Esophagus squamous epithelium (tissue), 5 donors: ENCODE measurements at places on chromosomes 5 and 9.

DNA sequence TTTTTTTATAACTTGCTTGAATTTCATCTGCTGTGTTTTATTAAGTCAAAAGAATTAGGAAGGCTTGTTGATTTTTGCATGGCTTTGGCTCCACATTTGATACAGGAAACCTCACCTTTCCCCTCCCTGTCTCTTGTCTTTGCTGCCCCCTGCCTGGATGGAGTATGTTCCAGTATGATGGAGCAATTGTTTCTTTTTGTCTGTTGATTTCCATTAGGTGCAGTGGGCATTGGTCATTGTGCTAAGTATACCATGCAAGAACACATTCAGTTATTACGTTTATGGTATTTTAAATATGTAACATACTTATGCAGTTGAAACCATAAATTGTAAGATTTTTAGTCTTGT, 19.6 kb downstream of the TJP2 start:
- no peak for DNase-seq

- DNase-seq, result no peak
Observed at GRCh38 chr5:118808441-118808840, 179.9 kb downstream of the DTWD2 start.

GRCh38 chr9:124764774-124765438, 6.2 kb downstream of the NR6A1 start:
- no peak for DNase-seq

GRCh38 chr9:87725356-87725899, 491 bp upstream of the CTSL start:
- DNase-seq, result no peak

GRCh38 chr5:172855597-172856292, 21.7 kb downstream of the ERGIC1 start:
- no peak for DNase-seq

DNA sequence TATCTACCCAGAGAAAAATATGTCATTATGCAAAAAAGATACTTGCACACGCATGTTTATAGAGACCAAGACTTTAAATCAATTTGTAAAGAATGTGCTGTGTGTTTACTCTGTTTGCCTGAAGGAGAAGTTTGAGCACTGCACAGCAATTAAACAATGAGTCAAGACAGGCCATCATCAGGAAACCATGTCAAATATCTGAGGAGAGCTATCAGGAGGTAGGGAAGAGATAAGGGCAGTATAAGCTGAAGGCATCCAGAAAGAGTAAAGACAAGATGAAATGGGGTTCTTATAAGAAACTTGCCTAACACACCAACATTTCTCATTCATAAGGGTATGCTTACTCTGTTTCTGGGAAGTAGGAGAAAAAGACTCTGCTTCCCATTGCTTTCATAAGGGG, 405.8 kb upstream of the PTGER4 start:
- no peak for DNase-seq

GRCh38 chr9:12748016-12748415, 26.8 kb upstream of the LURAP1L start:
- no peak for DNase-seq

DNA sequence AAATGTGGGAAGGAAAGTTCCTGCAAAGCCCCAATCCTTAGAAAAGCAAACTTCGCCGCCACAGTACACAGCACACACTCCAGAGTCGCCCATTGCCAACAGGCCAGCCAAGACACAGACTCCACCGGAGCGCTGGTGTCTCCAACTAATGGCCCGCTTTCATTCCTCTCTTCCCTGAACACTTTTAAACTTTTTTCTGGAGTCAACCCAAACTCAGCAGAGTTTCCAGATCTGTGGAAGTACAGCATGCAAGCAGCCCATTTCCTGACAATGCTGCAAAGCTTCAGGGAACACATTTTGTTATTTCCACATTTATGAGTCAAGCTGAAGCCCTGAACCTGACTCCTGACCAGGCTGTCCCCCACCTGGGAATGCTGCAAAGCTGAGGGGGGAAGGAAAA, 351.9 kb downstream of the NFIB start:
- DNase-seq, result no peak

DNA sequence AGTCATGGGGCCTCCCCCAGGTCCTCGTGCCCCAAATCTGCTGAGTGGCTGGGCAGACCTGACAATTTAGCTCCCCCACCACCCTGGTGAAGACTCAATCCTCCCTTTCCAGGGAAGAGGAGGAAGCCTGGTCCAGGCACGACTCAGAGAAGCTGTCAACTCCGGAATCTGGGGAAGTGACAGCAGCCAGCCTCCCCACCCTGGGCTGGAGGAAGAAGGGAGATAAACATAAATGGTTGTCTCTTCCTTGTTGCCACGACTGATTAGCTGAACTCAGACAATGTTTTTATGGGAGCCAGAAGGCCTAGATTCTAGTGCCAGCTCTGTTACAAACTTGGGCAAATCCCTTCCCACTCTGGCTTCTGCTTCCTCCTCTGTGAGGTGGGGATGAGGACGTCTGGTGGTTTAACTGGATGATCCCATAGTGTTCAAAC, 15.4 kb downstream of the CCDC69 start:
- DNase-seq, result no peak

DNA sequence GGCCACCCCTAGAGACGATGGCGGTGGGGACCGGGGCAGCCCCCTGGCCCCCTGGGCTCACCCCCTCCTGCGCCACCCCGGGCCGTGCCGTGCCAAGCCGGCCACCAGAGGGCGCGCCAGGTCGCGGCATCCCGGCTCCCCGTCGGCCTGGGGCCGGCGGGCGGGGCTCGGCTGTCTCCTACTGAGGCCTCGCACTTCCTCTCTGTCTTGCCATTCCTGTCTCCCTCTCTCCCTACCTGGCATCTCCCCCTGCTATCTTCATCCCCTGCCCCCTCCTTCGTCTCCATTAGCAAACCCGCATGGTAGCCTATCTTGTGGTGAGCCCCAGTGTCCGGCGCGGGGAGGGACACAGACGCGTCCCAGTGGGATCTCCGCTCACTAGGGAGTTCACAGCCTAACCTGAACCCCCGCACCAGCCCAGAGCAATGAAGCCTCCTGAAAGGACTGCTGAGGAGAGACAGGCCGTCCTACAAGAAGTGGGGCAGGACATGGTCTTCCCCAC, 29.8 kb upstream of the FABP6 start:
- DNase-seq, result peak; percentile 12

- no peak for DNase-seq
Observed at GRCh38 chr5:150211156-150212030, 21.5 kb downstream of the SLC6A7 start.

- DNase-seq, result no peak
Observed at GRCh38 chr5:115180165-115180709, 10.5 kb upstream of the TRIM36 start.

DNA sequence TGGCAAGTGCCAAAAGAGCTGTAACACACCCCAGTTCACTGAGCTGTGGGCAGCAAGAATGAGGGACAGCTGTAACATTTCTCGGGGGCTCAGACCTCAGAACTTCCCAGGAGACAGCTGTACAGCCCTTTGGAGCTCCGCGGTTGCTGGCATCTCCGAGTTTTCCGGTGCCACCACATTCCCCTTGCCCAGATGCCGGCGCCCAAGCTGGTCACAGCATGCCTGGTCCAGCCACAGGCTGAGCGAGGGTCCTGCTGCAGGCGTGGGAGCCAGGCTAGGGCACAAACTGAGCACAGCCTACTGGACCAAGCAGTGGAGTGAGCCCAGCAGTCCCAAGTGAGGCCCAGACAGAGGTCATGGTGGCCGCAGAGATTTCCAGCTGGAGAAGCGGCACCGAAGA, 797.7 kb upstream of the EDIL3 start:
- no peak for DNase-seq

DNA sequence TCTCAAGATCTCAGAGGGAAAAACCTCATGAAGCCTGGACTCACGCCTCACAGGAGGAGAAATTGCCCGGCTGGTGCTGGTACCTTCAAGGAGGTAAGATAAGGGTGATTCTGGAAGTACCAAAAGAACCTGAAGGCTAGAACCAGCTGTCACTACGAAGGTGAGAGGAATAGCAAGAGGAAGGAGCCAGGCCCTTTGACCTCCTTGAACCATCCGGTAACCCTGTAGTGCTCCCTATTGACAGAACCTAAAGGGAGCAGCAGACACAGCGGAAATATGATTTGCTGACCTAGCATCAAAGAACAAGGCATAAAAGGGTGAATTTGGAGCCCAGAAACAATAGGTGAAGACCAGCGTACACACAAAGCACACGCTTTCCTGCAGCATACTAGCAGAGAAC, 92.2 kb downstream of the DOCK8 start:
- DNase-seq, result no peak

DNA sequence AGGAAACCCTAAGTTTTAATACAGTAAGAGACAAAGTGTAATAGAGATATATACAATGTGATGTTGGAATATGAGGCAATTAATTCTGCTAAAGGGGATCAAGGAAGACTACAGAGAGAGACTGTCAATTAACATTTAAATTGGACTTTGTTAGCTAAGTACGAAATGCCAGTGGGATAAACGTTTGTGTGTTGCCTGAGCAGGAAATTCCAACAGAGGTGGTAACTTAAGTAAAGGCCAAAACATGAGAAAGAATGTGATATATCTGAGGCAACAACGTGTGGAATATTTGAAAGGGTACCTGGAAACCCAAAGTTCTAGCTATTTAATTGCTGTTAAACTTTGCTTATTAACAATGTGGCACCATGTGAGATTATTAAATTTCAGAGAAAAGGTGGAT, 1666.9 kb upstream of the WWC1 start:
- DNase-seq, result no peak

- DNase-seq, result no peak
Observed at GRCh38 chr5:26763215-26763614, 275.2 kb downstream of the CDH9 start.

DNA sequence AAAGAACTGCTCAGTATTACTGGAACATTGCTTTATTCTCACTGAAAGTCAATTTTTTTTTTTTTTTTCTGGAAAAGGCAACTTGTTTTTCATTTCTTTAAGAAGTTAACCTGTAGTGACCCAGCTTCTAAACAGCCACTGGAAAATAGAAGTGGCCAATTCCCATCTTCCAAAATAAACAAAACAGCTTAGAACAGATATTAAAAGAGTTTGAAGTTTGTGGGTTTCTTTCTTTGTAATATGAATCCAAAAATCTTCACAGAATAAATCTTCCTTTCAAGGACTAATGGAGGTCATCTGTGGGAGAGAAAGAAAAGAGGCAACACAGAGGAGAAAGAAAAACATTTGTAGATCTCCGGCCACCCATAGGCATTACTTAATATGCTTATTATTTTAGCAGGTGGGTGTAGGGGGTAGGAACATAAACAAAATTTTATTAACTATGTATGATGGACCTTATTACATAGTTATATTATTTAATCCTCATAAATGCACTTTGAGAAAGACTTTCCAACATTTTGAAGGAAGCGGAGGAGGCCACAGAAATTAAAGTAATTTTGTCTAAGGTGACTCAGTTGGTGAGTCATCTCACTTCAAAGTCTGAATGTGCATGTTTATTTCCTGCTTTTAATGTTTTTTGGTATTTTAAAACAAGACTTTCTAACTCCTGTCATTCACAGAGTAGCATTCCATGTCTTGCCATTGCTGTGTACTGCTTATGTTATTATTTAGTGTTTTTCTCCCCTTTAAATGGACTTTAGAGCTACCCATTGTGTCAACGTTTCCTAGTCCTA, 1791.8 kb upstream of the WWC1 start:
- no peak for DNase-seq

DNA sequence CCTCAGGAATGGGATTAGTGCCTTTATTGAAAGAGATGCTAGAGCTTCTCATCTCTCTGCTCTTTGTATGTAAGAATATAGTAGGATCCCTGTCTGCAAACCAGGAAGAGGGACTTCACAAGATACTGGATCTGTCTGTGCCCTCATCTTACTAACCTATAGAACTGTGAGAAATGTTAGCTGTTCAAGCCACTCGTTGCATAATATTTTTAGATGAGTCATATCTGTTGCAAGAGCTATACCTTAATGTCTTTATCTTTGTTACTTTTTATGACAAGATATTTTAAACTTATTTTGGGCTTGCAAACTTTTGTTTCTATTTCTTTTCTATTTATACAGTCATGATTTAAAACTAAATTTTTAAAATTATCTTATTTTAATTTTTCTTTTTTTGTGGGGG, 1296.8 kb upstream of the CDH6 start:
- DNase-seq, result no peak

DNA sequence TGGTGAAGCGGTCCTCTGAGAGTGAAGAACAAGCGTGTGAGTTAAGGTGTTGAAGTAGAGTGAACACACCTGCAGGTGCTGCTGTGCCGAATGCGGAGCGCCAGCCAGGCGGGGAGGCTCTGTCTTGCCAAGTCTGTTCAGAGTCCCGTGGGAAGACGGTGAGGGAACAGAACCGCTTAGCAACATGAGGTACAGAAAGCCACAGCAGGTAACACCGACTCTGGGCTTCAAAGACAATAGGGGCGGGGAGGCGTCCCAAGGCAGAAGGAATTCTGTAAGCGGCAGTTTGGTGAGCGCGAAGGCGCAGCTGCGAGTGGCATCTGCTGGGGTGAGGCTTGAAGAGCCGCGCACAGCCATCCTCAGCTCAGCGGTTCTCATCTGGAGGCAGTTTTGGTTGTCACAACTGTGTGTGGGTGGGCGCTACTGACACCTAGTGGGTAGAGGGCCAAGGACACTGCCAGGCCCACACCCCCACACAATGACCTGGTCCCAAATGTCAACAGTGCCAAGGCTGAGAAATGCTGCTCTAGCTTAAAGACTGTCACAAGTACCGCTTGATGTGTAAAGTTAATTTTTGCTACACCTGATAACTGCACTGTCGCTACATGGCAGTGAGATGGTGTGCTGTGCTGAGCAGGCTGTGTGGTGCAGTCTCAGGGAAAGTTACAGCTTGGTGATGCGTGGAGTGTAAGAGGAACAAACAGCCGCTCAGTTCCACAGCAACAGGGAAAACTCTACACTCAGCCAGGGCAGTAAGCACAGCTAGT, 67.4 kb upstream of the TBC1D9B start:
- no peak for DNase-seq

DNA sequence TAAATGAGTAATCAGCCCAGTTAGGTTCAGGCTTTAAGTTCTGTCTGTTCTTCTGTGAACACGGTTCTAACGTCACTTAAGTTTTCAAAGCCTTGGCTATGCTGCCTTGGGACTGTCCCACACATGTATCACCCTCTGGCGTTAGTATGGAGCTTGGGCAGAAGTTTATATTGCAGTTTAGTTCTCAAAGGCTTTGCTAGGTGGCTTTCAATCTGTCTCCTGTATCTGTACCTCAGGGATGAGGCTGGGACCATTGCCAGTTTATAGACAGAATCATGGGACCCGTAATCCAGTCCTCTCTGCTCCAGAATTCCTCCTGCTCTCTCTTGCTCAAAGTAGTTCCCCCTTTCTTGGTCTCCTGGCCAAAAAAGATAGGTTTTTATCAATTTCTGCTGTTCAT, 12.1 kb downstream of the C9orf40 start:
- no peak for DNase-seq

DNA sequence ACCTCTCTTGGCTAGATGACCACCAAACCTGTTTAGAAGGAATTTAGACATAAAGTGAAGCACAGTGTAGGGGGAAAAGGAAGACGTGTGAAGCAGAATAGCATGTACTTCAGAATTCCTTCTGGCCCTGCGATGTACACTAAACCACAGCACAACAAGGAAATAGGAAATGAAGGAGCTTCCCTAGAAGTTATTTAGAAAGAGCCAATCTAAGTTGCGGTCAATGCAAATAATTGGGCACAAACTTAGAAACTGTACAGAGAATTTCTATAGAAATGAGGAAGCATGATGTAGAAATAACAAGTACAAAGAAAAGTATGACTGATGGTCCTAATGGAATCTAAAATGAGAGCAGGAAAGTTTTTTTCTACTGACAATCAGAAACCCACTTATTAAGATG, 41.5 kb downstream of the ANKRD55 start:
- no peak for DNase-seq
